Muscle of back (tissue), 13 donors: ENCODE measurements at places on chromosomes 1 and 21.

DNA sequence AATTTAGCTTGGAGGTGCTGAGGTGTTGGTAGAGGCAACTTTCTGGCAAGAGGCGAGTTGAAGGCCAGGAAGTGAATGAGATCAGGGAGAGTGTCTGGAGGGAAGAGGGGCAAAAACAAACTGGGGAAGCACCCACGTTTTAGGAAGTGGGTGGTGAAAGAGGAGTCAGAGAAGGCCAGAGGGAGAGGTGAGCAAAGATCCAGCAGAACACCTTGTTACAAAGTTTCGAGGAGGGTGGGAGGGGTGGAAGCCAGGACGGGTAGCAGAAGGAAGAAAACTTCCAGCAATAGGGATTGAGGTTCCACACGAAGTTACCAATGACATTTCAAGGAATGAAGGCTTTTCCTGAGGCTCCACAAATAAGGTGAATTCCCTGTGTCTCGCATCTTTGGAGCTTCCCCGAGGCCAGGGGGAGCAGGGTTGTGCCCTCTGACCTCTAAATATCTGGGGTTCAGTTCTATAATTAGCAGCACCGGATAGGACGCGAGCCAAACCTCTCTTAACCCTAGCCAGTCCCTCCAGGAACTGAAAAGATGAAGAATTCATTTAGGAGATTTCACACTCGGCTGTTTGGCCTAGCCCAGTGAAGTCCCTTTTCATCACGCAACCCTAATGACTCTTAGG is 578 bp upstream of the SESN2 start:
- DNase-seq: no peak

- peak; percentile 26 for DNase-seq
Observed at GRCh38 chr1:19597496-19598309, 46.4 kb upstream of the NBL1 start.

DNA sequence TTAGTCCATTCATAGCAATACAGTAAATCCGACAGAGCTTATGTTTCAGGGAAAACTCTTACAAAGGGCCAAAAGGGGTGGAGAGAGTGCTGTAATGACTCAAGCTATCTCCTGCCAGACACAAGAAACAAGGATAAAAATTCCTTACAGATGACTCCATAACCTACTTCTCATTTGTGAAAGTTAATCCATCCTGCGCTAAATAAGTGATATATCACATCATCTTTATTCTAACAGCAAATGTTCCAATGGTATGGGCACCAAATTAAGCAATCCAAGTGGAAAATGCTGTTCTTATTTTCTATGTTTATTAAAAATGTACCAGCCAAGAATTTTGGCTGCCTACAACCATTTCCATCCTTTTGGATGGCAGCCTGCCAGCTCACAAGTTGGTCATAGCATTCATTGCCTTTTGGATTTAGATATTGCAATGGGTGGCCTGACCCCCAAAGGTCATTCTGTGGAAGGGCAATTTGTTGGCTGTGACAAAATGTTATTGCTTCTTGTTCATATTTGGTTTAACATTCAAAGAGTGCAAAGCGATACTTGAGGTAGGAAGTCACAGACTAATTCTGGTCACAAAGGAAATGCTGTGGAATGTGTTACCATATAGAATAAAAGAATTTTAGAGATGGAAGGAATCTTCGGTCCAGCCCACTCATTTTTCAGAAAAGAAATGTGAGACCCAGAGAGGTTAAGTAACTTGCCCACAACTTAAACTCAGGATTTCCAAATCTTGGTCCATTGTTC is 2.8 kb upstream of the ENAH start:
- peak; percentile 97 for DNase-seq

GRCh38 chr1:15994590-15995351 is 9.3 kb upstream of the SRARP start:
- DNase-seq: no peak
